A549 (cell line): ENCODE measurements at places on chromosomes 1 and 21.

- no peak for DNase-seq
Observed at GRCh38 chr1:1433804-1434130, 1.7 kb upstream of the VWA1 start.

DNA sequence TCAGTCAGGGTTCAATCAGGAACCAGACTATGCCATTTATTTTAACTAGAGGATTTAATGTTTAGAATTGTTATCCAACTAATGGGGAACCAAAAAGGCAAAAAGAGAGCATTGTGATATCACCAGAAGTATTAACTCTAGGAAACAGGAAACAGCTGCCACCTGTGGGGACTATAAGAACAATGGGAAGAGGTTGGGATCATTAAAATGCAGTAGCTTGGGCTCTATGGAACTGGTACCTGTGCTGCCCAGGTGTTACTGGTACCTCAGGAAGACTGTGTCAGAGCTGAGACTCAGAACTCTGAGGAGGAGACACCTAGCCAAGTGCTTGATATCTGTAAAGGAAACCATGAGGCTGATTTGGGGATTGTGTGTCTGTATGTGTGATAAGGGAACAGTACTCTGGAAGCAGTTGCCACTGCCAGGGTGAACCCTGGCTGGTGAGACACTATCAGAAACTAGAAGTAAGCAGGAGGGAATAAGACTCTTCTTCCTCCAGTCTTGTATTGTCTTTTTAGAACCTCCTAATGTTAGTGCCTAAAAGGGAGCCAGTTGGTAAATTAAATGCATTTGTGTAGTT is 49.4 kb downstream of the MAN1A2 start:
- no peak for DNase-seq

GRCh38 chr1:52263153-52263910 is 102.7 kb downstream of the CC2D1B start:
- no peak for DNase-seq

DNA sequence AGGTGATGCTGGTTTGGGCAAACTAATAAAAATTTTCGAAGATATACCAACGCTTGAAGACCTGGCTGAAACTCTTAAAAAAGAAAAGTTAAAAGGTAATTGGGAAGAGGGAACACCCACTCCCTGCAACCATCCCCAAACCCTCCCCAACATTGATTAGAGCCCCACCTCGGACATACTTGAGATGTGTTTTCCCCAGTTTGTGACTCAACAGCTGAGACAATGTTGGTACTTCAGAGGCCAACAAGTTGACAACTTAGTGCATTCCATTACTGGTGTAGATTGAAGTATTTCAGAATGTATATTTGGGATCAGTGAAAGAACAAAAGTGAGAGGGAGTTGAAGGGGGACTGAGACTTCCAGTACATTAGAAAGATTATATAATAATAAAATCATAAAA is 5.1 kb downstream of the IFI16 start:
- no peak for DNase-seq

DNA sequence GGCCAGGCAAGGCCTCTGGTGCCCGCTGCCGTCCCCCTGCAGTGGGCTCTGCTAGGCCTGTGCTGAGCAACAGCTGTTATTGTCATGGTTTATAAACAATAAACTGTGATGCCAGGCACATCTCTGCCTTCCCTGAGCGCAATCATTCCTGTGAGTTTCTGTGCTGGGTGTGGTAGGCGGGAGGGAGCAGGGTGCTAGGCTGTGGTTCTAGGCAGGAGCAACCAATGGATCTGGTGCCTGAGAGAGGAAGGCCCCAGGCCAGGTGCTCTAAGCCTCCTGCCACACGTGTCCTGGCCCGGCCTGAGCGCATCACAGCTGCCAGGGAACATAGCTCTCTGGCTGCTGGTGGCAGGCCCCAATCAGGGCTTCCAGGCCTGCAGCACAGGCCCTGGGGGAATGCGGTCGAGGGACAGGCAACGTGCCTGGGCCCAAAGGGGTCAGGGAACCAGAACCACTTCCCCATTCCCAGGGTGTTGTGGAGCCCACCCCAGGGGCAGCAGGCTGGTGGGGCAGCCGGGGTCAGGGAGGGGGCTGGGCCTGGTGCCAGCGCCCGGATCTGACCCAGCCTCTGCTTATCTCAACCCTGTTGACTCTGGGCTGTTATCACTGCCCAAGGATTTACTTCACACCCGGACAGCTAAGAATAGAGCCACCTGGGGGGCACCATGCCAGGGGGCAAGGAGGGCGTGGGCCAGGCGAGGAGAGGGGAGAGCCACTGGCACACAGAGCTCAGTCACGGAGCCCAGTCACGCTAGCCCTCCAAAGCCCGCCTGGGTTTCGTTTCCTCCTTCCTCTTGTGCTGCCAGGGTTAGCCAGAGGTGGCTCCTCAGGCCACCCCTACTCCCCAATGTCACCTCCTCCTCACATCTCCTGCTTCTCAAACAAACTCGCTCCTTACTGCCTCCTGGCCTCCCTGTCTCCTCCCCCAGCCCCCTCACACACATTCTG is 11.5 kb downstream of the TRIM46 start:
- DNase-seq: no peak
